H4 (cell line): ENCODE measurements at places on chromosomes 6 and 20. TPM values are rescaled to one million over a fixed set of nuclear protein-coding genes. Genes with fewer than 3 reads are reported as not detected.

TGM3 gene
- total RNA-seq = not detected in 2 replicates

SLC17A1 gene
- not detected in 2 replicates for total RNA-seq

HLA-DQA1 gene
- total RNA-seq = not detected in 2 replicates

HLA-DPB1 gene
- total RNA-seq = 25.4 and 47.3 TPM in 2 replicates

MOG gene
- total RNA-seq = not detected in 2 replicates
